ENCODE measurements at places on chromosomes 12 and 14.

- no peak for DNase-seq
Observed at GRCh38 chr12:104752881-104753280, 205.2 kb downstream of the SLC41A2 start.

DNA sequence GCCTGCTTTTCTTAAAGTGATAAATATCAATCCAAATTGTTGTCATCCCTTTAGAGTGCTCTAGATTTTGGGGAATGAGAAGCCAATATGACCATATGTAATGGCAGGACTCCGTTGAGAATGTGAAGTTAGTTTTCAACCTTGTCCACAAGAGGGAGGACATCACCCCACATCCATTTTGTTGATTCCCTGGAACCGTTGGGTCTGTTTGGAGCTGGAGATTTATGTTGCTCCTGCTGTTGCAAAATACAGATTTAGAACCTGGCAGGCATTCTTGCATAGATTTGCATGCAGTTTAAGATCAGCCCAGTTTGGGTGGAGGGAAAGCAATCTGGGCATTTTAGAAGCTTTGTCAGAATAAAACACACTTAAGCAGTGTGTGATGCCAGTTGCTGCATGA is 620.1 kb downstream of the NRXN3 start:
- no peak for DNase-seq

- no peak for DNase-seq
Observed at GRCh38 chr14:31027847-31028246, 1.7 kb upstream of the STRN3 start.

DNA sequence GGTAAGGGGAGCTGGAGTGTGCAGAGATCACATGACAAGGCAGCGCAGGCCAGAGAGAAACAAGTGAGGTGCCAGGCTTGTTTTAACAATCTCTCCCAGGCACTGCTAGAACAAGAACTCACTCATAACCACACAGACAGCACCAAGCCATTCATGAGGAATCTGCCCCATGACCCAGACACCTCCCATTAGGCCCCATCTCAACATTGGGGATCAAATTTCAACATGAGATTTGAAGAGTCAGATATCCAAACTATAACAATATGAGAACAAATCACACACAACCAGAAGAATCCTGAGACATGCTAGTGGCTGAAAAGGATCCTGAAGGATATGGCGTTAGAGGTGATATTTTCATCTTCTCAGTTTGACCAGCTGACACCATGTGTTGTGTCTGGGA is 21.9 kb downstream of the OR6J1 start:
- no peak for DNase-seq

- no peak for DNase-seq
Observed at GRCh38 chr14:93084402-93084801, 31.3 kb downstream of the ITPK1 start.

GRCh38 chr12:22215467-22216253 is 118.8 kb downstream of the ST8SIA1 start:
- no peak for DNase-seq

DNA sequence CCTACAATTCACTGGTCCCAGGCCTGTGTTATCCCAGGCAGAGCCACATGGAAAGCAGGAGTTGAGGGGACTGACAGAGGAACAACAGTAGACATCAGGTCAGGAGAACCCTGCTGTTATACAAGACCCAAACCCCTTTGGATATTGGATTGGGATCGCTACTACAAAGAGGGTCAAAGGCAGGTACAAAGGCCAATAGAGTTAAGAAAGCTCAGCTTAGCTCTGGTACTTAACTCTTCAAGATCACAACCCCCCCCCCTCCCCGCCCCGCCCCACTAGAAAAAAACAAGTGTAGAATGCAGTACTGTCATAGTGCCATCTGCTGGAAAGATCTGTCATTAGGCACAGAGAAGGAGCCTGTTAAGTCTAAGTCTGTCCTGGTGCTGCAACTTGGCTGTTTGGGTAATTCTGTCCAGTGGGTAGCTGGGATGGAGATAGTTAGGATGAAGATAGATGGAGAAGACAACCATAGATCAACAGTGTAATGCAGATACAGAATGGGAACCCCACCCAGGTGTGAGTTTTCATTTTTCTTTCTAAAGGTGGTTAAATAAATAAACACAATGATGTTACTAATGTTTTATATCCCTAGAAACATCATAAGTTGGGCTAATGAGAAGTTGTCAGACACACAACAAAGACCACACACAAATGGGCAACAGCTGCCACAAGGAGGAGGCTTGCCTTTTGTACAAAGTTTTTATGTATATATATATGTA is 17.2 kb downstream of the REM2 start:
- DNase-seq, result peak; percentile 44

GRCh38 chr14:69779088-69779487 is 12.1 kb downstream of the SRSF5 start:
- DNase-seq, result no peak

DNA sequence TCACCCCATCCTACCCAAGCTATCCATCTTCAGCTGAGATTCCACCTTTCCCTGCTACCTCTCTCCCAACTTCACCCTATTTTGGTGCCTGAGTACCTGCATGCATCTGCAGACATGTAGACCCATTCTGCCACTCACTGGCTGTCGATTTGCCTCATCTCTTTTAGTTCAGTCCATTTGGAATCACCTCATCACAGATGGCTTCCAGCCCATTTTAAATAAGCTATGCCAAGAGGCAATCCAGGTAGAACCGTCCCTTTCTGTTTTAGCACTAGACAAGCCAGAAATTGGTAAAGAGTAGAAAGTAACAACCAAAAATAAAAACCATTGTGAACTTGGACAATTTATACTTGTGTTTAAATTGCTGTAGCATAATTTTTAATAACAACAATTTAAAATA is 11.3 kb downstream of the SLC35F4 start:
- DNase-seq, result no peak

DNA sequence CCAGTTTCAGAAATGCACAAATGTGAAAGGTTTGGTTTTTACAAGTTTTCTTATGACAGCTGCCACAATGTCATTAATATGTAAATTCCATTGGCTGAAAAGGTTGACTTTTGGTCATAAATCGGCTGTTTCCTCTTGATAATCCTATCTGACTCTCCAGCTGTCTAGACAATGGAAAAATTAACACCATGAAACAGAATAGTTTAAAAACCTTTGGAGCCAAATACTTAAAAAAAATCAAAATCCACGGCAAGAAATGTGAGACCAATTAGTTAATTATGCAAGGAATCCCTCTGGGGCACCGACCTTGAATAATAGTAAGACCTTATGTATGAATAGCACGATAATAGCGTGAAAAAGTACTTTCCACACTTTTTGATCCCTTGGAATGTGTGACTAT is 138.0 kb downstream of the ZNF664 start:
- DNase-seq, result no peak

DNA sequence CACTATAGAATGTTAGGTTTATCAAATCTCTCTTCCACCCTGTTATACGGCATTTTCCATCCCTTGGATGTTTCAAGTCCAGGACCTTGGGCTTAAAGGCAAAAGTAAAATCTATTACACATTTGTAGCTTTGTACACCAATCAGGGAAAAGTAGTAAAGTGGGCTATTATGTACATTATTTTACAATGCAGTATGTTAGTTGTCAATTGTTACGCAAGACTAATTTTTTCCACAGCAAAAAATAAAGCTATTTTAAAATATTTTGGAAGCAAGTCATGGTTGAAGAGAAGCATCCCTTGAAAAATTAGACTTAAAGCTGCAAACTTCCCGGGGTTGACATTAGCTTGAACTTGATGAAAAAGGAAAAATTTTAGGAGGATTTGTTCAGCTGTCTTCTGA is 476.2 kb downstream of the DIO2 start:
- no peak for DNase-seq

- DNase-seq, result peak; percentile 42
Observed at GRCh38 chr12:54680374-54680773, 32.2 kb upstream of the DCD start.

DNA sequence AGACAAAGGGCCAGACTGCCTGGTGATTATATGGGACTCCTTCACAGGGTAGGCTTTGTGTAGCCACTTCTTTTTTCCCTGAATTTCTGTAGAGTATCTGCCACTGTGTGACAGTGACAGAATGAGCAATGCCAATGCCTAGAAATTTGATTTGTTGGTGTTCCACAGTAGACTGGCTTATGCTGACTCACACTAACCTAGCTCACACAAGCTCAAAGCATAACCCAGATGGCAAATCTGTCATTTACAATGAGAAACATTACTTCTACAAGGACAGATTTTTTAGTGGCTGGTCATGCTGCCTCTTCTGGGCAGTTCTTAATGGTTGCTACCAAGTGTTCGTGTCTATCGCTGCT is 15.9 kb downstream of the CFAP251 start:
- no peak for DNase-seq

- DNase-seq, result no peak
Observed at GRCh38 chr14:23177181-23177580, 6.3 kb downstream of the SLC7A8 start.

GRCh38 chr12:113191227-113191626 is 5.7 kb downstream of the RITA1 start:
- no peak for DNase-seq

GRCh38 chr14:50768680-50769079 is 62.3 kb downstream of the NIN start:
- DNase-seq, result no peak

- DNase-seq, result no peak
Observed at GRCh38 chr14:77691259-77691658, 16.6 kb downstream of the ALKBH1 start.

DNA sequence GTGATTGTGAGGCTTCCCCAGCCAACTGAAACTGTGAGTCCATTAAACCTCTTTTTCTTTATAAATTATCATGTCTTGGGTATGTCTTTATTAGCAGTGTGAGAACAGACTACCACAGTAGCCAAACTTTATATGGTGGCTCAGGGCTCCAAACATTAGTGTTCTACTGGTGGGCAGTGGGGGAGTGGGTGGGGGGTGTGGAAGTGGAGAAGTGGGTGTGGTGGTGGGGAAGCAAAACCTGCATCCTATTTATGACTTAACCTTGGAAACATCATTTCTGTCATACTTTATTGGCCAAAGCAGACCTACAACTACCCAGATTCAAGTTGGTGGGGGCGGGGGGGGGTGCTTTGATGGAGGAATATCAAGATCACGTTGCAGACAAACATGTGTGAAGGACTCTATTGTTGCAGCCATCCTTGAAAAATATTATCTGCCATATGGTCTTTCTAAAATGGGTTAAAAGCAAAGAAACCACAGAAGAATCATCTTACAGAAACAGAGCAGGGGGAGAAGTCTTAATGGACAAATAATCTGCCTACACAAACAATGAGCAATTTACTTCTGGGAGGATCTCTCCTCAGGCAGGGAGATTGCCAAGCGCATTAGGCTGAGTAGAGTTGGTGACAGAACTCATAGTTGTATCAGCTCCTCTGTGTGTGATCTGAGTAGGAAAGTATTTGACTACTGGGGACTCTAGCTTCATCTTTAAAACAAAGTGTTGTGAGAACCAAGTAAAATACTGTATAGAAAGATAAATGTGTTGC is 1.4 kb upstream of the PWP1 start:
- DNase-seq, result no peak

DNA sequence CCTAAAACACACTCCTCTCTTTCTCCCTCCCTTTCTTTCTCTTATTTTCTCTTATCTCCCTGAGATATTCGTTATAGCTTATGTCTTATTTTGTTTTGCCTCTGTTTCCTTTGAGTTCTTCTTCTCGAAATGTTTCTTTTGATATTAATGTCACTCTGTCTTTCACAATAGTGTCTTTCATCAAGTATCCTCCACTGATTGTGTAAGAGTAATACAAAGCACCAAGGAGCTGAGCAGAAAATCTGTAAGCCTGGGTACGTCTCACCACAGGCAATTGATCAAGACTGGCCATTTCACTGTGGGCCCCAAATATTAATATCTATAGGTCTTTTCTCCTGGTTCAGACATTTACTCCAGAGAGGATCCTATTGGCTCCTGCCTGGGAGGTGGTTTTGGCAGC is 4.8 kb upstream of the LYZ start:
- no peak for DNase-seq

- no peak for DNase-seq
Observed at GRCh38 chr12:50785406-50786001, 21.6 kb downstream of the ATF1 start.

DNA sequence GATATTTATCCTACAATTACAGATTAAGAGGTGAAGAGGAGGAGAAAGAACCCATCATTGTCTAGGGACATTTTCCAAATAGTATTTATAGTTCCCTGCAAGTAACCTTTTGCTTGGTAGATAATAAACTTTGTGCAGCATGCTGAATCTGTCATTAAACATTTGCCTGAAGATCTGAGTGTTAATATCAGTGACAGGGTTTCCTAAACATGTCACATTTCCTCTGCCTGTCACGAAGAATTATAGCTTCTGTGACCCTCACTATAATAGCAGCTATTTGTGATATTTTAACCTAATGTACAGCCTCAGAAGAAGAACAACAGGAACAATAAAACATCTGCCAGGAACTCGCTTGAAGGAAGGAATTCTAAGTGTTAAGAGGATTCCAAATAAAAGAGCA is 350.3 kb downstream of the GXYLT1 start:
- DNase-seq, result no peak

DNA sequence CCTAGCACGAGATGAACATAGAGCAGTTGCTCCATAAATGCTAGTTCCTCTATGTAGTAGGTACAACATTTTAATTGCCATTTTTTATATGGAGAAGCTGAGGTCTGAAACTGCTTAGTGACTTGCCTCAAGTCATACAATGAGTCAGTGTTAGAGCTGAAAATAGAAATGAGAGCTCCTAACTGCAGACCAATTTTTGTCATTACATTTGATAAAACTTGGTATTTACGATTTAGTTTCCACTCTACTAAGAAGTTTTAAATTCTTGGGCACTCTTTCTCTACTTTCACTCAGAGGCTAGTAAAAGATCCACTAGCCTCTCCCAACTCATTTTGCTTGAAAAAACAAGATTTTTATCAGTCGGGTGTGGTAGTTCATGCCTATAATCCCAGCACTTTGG is 8.1 kb upstream of the TMED10 start:
- DNase-seq, result no peak

DNA sequence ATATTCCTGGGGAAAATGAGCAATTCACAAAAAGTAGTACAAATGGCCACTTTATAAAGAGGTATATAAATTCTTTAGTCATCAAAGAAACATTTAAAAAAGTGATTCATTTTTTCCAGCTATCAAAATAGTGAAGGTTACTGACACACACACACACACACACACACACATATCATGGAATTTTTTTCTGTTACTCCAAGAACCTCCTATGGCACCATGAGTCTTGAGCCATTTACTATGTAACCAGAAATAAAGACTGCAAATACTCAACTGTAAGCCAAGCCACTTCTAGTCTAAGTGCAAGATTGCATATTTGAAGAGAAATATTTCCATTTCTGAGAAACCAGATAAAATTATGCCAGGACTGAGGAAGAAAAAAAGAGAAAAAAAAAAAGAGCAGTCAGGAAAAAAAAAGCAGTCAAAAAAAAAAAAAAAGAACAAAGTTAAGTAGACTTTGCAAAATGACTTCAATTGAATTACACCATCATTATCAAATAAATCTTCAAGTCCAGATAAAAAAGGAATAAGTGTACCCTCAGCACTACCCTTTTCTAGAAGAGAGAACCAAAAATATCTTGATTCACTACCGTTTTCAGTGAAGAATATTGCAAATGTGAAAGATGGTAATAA is 275.7 kb downstream of the DAD1 start:
- no peak for DNase-seq

GRCh38 chr14:52131640-52132320 is 62.9 kb upstream of the NID2 start:
- DNase-seq, result peak; percentile 53

- no peak for DNase-seq
Observed at GRCh38 chr14:88955455-88955854, 131.0 kb downstream of the TTC8 start.

Data from activated CD4-positive, alpha-beta memory T cell treated with anti-CD3 and anti-CD28 coated beads for 36 hours (primary cell).